Amniotic stem cell (primary cell): ENCODE measurements at places on chromosomes 3 and 15.

GRCh38 chr3:172056416-172056815 is 17.0 kb downstream of the FNDC3B start:
- no peak for DNase-seq

- DNase-seq: no peak
These were observed 4.0 kb downstream of the TM4SF1 start for GRCh38 chr3:149373235-149374125.

GRCh38 chr3:151504606-151505005 is 43.7 kb upstream of the IGSF10 start:
- no peak for DNase-seq

GRCh38 chr3:171283183-171283847 is 176.9 kb downstream of the TNIK start:
- no peak for DNase-seq

DNA sequence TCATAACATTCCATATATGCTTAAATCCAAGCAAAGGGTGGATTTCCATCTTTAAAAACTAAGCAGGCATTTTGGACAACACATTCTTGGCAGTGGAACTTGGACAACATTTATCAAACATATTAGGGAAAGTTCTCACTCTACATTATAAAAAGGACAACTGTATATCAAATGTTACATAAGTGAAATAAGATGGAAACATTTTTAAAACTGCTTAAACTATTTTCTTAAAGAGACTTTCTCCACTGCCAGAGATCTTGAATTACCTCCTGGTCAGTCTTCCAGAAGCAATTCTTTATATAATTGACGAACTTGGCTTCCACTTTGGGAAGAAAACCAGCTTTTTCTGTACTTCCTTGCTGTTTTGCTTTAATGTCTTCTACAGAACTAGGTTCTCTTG is 109.3 kb downstream of the NEO1 start:
- DNase-seq: no peak

DNA sequence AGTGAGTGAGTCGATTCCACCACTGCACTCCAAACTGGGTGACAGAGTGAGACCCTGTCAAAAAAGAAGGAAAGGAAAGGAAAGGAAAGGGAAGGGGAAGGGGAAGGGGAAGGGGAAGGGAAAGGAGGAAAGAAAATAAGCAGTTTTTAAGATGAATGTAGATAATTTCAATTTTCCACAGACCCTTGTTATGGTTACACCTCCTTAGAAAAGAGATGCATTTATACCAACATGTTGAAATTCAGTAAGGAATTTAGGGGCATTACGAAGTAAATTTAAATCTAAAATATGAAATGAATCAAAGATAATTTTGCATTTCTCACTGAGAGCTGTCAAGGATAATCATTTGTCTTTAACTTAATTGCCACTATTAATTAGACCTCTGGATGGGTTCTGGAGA is 146.5 kb upstream of the TMC3 start:
- no peak for DNase-seq

DNA sequence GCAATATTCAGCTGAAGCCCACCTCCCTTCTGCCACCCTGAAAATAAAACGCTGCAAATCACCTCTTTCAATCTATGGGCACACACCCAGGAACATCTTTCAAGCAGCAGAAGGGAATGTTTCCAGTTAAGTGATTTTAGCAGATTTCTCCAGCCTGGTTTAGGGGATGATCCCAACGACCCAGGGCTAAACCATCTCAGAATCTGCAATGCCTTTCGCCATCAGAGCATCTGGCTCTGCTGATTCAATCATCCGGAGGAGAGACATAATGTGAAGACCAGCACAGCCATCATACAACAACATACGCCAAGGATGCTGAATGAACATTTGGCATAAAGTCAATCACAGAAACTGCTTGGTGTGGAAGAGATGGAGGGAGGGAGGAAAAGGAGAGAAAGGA is 15.5 kb upstream of the LRRN1 start:
- DNase-seq: no peak

DNA sequence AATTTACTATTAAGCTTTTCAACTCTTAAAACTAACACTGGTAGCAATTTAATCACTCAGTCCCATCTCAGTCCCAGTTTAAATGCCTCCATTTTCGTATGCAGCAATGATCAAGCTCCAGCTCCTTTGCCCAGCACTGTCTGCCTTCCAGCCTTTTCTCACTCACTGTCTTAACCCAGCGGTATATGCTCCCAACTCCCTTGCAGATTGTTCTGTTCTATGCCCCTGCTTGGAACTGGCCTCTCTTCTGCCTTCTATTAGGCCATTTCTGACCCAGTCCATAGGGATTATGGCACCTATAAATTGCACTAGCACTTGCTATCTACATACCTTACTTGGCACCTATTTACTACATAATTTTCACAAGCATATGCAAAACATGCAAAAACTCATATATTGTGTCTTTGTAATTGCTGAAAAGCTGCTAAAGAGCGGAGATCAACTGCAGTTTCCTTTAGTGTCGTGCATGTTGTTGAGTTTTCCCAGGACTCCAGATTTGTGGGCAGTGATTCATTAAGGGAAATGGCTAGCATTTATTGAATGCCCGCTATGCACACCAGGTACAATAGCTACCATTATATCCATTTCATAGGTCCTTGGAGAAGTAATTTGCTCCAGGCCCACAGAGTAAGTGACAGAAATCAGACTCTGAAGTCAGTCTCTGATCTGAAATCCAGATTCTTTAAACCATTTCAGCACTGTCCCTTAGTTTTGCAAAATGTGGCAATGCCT is 24.4 kb downstream of the CRBN start:
- DNase-seq: no peak

GRCh38 chr15:59616379-59616778 is 4.8 kb downstream of the GCNT3 start:
- DNase-seq: no peak

DNA sequence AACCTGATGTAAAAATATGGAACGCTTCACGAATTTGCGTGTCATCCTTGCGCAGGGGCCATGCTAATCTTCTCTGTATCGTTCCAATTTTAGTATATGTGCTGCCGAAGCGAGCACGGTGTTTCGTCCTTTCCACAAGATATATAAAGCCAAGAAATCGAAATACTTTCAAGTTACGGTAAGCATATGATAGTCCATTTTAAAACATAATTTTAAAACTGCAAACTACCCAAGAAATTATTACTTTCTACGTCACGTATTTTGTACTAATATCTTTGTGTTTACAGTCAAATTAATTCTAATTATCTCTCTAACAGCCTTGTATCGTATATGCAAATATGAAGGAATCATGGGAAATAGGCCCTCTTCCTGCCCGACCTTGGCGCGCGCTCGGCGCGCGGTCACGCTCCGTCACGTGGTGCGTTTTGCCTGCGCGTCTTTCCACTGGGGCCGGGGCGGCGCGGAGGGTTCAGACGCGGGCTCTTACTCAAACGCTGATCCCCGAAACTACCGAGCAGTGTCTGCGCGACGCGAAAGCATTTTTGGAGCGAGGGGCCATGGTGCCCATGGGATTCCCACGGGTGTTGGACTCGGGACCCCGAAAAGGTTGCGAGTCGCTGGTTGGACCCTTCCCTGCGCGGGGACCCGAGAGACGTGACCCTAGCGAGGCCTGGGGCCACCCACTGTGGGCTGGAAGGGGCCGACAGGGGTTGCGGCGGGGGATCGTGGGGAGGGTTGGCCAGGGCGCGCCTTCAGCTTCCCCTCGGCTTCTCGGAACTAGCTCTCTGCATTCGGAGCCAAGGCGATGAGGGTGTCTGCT is at the start of gene RNU6-1:
Gene RNU6-1 (minus strand): TSS at position 117 of the 820 bp plus-strand sequence.
- peak; percentile 82 for DNase-seq
